ENCODE measurements at places on chromosomes 16 and 17.

GRCh38 chr16:78278056-78278450 is 178.6 kb downstream of the WWOX start:
- no peak for DNase-seq

GRCh38 chr16:72635104-72635503 is 412.8 kb downstream of the ZFHX3 start:
- no peak for DNase-seq

GRCh38 chr16:28140788-28141618 is 70.8 kb downstream of the XPO6 start:
- DNase-seq: peak; percentile 96

DNA sequence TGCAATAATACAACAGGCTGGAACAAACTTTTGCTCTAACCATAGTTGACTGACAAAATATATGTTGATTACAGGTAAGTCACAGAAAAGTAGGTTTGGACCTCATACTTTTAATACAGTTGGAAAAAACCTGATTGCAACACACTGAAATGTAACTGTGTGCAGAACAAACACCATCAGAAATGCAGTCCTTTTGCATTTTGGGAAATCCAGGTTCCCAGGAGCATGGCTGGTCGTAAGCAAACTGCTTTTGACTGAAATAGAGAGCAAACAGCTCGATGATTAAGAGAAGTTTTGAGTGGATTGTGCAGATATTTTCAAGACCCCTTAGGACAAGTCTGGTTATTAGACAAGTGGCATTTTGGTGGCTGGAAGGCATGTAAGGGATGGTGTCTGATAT is 8.0 kb downstream of the IGF2BP1 start:
- no peak for DNase-seq

GRCh38 chr16:9050102-9050830 is 41.2 kb upstream of the HAPSTR1 start:
- peak; percentile 62 for DNase-seq

DNA sequence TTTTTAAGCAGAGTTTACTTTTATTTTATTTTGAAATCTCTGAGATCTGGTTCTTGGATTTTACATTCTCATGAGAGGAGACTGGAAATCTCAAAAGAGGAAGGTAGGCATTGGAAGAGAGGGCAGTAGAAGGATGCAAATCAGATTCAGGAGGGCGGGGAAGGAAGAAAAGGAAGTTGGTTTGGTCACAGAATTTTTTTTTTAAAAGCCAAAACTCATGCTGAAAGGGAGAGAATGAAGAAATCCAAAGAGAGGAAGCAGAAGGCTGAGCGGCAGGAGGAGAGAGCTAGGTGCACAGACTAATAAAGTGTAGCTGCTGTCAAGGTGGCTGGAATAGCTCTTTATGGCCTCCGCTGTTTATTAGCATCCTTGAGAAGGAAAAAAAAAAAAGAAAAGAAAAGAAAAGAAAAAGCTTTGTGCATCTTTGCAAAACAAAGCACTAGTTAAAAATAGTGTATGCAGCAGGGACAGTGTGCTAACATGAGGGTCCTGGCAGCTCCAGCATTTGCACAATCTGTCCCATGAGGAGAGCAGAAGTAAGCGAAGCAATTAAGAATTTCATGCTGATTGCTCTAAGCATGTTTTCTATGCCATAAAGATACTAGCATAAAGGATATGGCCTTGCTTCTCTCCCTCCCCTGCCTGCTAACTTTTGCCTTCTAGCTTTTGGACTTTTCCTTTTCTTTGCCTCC is 194.2 kb downstream of the ZFHX3 start:
- DNase-seq: no peak

DNA sequence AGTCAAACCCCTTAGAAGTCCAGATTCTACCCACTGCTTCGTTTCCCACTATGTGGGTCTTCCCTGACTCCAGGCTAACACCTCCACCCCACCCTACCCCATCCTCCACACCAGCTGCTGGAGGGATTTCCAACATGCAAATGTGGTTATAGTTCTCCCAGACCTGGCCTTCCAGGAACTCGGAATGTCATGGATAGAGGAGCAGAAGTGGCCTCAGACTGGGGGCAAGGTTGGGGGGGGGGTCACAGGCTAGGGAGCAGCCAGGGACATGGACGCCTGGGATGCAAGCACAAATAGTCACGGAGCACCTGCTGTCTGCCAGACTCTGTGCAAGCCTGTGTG is 2.0 kb downstream of the CAMKK1 start:
- DNase-seq: no peak

DNA sequence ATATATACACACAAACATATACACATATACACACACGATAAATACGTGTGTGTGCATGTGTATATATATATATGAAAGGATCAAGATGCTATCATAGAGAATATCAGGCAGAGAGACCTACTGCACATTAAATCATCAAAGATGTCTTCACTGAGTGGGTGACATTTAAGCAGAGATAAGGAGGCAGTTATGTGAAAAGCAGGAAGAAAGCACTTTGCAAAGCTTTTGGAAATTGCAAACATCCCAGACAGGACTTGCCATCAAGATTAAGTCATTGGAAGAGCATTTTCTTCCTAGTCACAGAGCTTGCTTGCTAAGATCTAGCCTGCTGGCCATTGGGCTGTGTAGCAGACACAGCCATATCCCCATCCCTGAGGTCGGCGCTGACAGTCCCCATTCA is 56.4 kb downstream of the VAT1L start:
- no peak for DNase-seq

DNA sequence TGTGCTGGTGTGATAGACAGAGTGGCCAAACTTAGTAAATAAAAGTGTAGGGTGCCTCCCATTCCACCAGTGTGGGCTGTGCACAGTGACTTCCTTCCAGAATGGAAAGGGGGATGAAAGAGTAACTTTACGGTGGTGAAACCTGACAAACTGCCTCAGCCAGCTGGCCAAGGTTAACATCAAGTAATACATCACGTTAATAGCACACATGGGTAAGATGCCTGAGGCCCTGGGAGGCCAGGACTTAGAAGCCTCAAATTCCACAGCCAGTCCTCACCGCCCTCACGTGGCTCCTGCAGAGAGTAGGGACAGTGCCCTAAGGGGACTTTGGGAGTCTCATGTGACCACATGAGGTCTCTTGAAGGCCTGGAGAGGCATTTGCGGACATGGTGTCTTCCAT is 14.1 kb downstream of the RMI2 start:
- DNase-seq: no peak

DNA sequence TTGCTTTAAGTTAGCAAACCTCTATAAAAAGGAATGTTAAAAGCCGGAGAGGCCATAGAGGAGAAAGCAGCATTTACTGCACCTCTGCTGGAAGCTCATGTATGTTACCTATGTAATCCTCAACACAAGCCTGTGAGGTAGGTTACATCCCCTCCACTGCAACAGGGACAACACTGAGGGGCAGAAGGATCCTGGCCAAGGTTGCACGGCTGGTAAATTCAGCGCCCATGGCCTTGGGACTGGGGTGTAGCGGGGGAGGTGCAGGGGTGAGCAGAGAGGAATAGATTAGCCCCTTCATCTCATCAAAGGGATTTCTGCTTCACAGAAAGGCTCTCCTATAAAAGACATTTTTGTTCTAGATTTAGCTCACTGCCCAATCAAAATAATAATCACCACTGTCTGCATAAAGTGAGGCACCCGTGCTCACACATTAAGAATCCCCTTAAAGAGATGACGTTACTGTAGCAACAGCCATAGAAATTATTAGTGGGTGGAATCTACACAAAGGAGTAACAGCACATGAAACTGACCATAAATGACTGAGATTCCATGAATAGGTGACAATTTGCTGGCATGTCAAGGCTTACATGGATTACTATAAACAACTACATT is 3.3 kb downstream of the ZCCHC14 start:
- DNase-seq: no peak

- DNase-seq: peak; percentile 16
These were observed 435.3 kb upstream of the ZFHX3 start for GRCh38 chr16:73483076-73483791.

DNA sequence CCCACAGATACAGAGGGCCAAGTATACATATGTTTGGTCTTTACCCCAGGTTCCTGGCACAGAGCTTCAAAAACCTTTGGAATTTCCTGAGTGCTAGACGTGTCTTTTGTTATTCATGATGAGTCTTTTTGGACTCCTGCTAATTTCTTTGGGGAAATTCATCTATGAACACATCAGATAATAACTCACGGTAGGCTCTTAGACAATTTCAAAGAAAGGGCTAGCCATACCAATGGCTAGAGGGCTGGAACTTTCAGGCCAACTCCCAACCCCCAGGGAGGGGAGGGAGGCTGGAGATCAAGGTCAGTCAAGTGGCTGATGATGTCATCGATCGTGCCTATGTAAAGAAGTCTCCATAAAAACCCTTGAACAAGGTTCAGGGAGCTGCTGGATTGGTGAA is 101.9 kb downstream of the STX8 start:
- DNase-seq: no peak

GRCh38 chr17:73560661-73561060 is 83.6 kb downstream of the SDK2 start:
- no peak for DNase-seq
